ENCODE measurements at places on chromosomes 13 and 19.

DNA sequence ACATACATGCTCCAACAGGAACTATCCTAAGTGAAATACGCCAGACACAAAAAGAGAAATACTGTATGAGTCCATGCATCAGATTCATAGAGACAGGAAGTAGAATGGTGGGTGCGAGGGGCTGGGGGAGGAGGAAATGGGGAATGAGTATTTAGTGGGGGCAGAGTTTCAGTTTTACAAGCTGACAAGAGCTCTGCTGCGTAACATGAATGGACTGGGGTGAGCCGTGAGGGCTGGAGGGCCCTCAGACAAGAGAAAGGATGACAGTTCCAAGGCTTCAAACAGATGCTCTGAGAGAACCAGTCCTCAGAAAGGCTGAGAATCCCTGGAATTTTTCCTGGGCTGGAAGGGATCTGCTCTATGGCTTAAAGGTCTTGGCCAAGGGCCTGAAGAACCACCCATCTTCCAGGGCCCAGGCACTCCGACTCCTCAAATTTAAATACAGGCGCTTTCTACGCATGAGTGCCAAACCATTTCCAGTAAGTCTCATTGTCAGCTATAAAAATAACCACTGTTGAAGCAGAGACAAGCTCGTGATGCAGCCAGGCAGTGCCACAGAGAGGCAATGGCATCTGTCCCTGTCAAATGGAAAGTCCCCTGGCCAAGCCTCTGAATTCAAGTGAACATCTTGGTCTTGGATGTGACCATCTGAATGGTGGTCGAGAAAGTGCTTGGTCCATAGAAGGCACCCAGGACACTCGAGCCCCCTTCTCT is 17.5 kb downstream of the KLF2 start:
- no peaks in the 10 kb centered on the region for H3K27me3 ChIP-seq
- no peaks in the 10 kb centered on the region for H3K36me3 ChIP-seq
- no peak overlapping the region for H3K4me3 ChIP-seq
- DNase-seq = peak; percentile 83

- H3K4me1 ChIP-seq = no peaks in the 10 kb centered on the region
- no peaks in the 10 kb centered on the region for H3K36me3 ChIP-seq
- no peak overlapping the region for H3K27ac ChIP-seq
Observed at GRCh38 chr13:45092663-45093062, 27.6 kb upstream of the GTF2F2 start.

DNA sequence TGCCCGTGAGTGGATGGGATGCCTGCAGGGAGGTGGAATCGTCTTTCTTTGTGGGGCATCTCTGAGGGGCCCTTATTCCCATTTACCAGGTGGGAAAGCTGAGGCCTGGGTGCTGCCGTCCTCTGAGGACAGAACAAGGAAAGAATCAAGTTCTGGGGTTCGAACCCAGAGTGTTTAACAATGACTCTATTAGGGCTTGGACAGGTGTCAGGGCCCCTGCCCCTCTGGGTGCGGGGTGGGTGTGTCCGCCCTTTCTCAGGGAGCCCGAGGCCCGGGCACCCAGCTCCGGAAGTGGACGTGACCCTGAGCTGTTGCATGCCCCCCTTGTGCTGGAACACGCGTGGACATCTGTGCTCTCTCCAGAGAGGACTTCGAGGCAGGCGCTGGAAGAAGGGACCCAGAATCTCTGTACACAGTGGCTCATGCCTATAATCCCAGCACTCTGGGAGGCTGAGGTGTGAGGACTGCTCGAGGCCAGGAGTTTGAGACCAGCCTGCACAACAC is 10.8 kb downstream of the NDUFA11 start:
- peaks cover 27% of the 10 kb centered on the region for H3K36me3 ChIP-seq
- no peak for DNase-seq
- no peak overlapping the region for H3K4me3 ChIP-seq
- H3K27ac ChIP-seq = no peak overlapping the region

DNA sequence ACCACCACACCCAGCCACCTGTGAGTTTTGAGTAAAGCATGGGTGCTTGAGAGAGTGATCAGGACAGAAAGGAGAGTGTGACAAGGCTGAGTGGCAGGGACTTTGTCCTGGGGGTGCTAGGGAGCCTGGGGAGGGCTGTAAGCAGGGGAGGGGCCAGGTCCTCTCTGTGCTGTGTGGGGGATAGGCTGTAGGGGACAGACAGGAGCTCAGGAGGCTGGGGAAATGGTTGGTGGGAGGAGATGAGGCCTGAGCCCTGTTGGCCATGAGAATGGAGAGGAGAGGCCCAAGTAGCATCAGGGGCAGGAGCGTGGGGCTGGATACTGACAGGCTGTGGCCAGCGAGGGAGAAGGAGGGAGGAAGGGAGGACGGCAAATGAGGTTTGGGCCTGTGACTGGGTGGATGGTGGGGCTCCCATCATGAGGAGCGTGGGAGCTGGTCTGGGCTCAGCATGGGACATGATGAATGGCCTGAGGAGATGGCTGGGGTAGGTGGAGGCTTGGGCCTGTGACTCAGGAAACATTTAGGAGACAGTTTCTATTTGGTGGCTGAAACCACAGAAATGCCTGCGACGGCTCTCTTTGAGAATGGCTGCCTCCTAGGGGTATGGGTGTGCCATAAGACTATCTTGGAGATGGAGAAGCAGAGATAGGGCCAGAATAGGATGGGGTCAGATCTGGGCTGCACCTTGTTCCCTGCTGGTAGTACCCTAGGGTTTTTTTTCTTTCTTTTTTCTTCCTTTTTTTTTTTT is 25.0 kb downstream of the GRIN2D start:
- DNase-seq = no peak
- no peaks in the 10 kb centered on the region for H3K36me3 ChIP-seq
- no peak overlapping the region for H3K27ac ChIP-seq

- DNase-seq = peak; percentile 86
- no peak overlapping the region for H3K4me3 ChIP-seq
- H3K4me1 ChIP-seq = peaks cover 48% of the 10 kb centered on the region
- H3K36me3 ChIP-seq = peaks cover 7% of the 10 kb centered on the region
- H3K27me3 ChIP-seq = no peaks in the 10 kb centered on the region
Observed at GRCh38 chr19:55373993-55374757, 2.5 kb upstream of the TMEM190 start.
